A549 treated with ZK216348 at 1 μM for 4 hours (cell line): ENCODE measurements at places on chromosomes 13 and 19. TPM values are rescaled to one million over a fixed set of nuclear protein-coding genes. Genes with fewer than 3 reads are reported as not detected.

KIR3DL2 gene
- total RNA-seq = not detected in 5 replicates

C19orf85 gene
- total RNA-seq = not detected in 5 replicates

ZNF723 gene
- total RNA-seq = not detected in 5 replicates

FUT1 gene
- total RNA-seq = 0.04 to 0.08 TPM (median 0.05 TPM) in 4 of 5 replicates, not detected in the other
